ENCODE measurements at places on chromosomes 3 and 15. TPM values are rescaled to one million over a fixed set of nuclear protein-coding genes. Genes with fewer than 3 reads are reported as not detected.

Gene SEC22C
- 39.7 TPM for total RNA-seq

Gene SERPINI2
- not detected for total RNA-seq

Gene CLDN1
- total RNA-seq: 0.18 TPM

Gene ACKR2
- total RNA-seq: 0.41 TPM

DNA sequence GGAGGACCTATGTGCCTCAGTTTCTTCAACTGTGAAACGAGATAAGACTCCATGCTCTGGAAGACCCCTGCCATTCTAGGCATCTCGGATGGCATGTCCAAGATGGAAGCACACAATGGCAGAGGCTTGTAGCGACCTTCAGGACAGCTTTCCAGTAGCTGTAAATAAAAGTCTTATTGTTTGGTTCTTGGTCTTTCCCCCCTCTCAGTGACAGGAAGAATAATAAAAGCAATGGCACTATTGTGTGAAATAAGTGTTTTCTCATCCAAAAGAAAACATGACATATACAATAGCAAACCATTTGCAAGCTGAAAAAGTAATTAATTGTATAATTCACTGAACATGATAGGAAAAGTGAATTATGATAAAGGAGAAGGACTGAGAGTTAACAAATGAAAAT is 32.5 kb upstream of the CD47 start:
- DNase-seq: no peak

DNA sequence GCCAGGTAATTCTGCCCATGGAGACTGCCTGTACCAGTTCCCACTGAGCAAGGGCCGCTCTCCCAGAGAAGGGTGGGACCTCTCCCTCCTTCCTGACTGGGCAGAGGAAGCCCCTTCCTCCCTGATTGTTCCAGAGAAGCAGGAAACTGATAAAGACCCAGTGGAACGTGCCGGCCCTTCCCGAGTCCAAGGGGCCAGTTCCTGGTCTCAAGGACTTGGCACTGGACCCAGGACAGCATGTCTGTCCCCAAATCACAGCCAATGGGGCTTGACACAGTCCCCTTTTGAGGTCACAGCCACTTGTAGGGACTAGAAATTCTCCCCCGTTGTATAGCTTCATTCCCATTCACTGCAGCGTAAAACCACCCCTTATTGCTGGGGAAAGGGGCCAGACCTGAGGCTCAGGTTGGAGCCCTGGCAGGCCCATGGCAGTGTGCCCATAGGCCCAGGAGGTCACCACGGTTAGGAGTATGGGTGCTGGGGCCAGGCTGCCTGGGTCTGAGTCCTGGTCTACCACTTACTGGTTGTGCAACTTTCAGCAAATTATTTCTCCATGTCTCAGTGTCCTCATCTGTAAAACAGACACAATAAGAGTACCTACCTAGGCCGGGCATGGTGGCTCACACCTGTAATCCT is 18.1 kb downstream of the CSRNP1 start:
- DNase-seq: no peak

DNA sequence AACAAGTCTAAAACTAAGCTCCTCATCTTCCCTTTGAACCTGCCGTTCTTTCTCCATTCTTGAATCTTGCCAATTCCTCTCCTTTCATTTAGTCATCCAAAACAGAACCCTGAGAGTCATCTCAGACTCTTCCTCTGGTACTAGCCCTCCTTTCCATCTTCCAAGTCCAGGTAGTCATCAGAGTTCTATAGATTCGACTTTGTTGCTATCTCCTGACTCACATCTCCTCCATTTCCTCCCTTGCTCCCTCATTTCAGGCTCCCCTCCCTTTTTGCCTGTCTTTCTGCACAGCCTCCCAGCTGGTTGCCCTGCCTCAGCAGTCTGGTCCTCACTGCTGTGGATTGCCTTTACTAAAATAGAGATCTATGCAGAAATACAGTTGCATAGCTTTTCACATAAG is 4.7 kb downstream of the ATG7 start:
- DNase-seq: no peak

DNA sequence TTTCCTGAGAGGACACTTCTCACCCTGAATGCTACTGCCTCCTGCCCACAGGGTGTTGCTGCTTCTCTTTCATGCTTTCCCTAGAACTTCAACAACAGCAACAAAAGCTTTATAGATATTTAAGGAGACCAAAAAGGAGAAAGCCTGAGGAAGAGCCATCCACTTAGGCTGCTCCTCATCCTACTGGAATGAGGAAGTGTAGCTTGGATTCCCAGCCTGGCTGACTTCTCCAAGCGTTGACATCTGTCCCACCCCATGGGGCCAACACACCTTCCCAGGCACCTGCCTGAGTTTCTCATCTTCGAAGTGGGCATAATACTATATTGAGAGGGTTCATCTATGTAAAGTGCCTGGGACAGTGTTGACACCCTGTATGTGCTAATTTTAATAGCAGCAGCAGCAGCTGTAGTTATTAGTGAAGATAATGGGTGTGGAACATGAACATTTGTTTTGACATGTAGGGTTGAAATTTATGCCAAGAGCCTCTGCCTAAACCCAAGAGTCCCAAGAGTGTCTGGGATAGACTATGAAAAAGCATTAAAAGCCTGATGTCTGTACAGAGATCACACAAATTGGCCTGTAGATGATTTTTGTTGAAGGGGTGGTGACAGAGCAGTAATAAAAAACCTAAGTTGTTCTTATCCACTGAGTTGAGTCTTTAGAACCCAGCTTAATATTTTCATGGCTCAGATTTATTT is 96.5 kb upstream of the PIAS1 start:
- DNase-seq: no peak

- DNase-seq: no peak
Observed at GRCh38 chr3:1830851-1831250, 267.8 kb upstream of the CNTN4 start.

DNA sequence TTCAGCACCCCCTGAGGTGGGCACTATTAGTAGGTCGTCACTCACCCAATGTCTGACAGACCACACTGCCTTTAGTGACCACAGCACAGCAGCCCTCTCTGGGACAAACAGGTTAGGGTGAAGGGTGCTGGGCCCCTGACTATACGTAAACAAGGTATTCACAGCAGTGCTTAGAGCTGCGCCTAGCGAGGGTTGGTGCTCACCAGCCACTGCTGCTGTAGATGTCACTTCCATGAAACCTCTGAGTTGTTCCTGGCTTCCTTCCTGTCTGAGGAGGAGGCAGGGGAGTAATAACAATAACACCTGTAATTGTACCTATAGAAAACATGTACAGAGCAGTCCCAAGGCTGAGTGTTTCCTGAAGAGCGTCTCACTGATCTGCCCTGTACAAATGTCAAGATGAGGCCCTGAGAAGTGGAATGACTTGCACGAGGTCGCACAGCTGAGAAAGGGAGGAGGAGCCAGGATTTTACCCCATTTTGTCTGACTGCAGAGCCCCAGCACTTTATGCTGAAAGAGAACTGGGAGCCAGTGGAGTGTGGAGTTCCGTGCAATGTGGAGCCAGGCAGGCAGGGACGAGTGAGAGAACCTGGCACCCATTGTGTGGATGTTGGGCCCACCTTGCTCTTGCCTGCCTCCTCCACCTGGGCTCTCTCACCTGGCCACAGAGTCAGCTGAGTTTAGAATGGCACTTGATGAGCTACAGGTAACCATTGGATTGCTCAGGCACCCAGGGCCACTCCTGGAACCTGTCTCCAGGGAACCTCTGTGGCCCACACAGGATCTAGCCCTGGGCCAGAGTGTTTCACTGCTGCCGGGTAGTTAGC is 93.8 kb downstream of the DNAJB8 start:
- DNase-seq: no peak

- DNase-seq: peak; percentile 100
Observed at GRCh38 chr15:87619161-87619960, 637.2 kb downstream of the NTRK3 start.

All from fibroblast of the aortic adventitia (primary cell).